ENCODE measurements at places on chromosomes 3 and 15. TPM values are rescaled to one million over a fixed set of nuclear protein-coding genes. Genes with fewer than 3 reads are reported as not detected.

- peaks cover 2% of the 10 kb centered on the region for H3K27me3 ChIP-seq
- no peaks in the 10 kb centered on the region for H3K4me1 ChIP-seq
- no peak overlapping the region for H3K4me3 ChIP-seq
- H3K36me3 ChIP-seq = no peaks in the 10 kb centered on the region
- H3K27ac ChIP-seq = no peak overlapping the region
- DNase-seq = no peak
Observed at GRCh38 chr3:101976473-101976872, 127.2 kb downstream of the NFKBIZ start.

The CEP97 gene
- total RNA-seq = 16.6 TPM

DNA sequence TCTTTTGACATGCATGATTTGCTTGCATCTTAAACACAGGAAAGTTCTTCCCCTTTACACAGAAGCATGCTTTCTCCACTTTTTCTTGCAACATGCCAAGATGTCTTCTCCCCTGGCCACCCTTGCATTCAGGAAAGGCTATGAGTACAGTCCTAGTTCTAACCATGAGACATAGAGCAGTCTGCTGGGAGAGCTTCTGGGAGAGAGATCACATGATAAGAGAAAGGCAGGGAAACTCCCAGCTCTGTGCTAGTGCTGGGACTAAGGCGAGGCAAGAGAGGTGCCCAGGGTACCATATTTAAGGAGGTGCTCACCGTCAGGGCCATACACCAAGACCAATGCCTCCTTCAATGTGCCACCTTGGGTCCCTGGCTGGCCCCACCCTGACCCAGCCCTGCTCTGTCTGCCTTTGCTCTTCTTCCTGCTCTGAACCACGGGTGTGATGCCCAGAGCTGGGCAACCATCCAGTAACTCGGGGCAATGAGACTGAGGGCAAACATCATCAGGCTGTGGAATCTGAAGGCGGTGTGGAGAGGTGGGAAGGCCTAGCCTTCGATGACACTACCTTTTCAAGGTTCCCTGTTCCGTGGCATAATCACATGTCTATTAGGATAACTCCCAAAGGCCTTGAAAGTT lies 77.4 kb upstream of the PRR20G start:
- H3K27me3 ChIP-seq = peaks cover 10% of the 10 kb centered on the region
- no peaks in the 10 kb centered on the region for H3K4me1 ChIP-seq
- H3K27ac ChIP-seq = no peak overlapping the region

DNA sequence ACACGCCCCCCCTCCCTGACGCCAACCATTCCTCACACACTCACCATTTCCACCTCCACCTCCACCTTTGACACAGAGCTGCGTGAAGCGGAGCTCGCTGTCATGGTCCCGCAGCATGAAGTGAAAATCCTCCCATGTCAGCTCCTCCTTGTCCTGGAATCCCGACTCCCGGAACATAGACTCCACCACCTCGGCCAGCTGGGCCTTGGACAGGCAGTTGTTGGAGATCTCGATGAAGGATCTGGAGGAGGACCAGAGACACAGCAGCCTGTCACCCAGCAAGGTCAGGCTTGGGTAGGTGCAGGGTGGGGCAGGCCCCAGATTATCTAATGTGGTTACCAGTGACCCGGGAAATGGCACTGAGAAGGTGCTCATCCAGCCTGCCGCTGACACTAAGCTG lies 12.2 kb downstream of the DUOX2 start:
- peaks cover 8% of the 10 kb centered on the region for H3K27me3 ChIP-seq
- no peaks in the 10 kb centered on the region for H3K4me1 ChIP-seq
- DNase-seq = no peak
- no peak overlapping the region for H3K27ac ChIP-seq

The FILIP1L gene
- total RNA-seq = 0.10 TPM

The COL7A1 gene
- total RNA-seq = 1.1 TPM

The CLPX gene
- total RNA-seq = 58.8 TPM

The REC114 gene
- not detected for total RNA-seq

GRCh38 chr3:158050461-158050860 lies 55.8 kb downstream of the SHOX2 start:
- H3K4me3 ChIP-seq = no peak overlapping the region
- no peaks in the 10 kb centered on the region for H3K36me3 ChIP-seq
- DNase-seq = no peak
- peaks cover 5% of the 10 kb centered on the region for H3K27me3 ChIP-seq

- peak; percentile 80 for DNase-seq
- peaks cover 39% of the 10 kb centered on the region for H3K4me1 ChIP-seq
- no peak overlapping the region for H3K4me3 ChIP-seq
- no peaks in the 10 kb centered on the region for H3K27me3 ChIP-seq
Observed at GRCh38 chr3:177057768-177058167, 139.5 kb downstream of the TBL1XR1 start.

The KBTBD13 gene
- not detected for total RNA-seq

- H3K27ac ChIP-seq = no peak overlapping the region
- no peaks in the 10 kb centered on the region for H3K27me3 ChIP-seq
- no peaks in the 10 kb centered on the region for H3K4me1 ChIP-seq
- no peak for DNase-seq
- no peaks in the 10 kb centered on the region for H3K36me3 ChIP-seq
Observed at GRCh38 chr15:31502541-31503229, 176.1 kb downstream of the KLF13 start.

The MCTP2 gene
- 38.5 TPM for total RNA-seq

The RARB gene
- total RNA-seq = not detected

DNA sequence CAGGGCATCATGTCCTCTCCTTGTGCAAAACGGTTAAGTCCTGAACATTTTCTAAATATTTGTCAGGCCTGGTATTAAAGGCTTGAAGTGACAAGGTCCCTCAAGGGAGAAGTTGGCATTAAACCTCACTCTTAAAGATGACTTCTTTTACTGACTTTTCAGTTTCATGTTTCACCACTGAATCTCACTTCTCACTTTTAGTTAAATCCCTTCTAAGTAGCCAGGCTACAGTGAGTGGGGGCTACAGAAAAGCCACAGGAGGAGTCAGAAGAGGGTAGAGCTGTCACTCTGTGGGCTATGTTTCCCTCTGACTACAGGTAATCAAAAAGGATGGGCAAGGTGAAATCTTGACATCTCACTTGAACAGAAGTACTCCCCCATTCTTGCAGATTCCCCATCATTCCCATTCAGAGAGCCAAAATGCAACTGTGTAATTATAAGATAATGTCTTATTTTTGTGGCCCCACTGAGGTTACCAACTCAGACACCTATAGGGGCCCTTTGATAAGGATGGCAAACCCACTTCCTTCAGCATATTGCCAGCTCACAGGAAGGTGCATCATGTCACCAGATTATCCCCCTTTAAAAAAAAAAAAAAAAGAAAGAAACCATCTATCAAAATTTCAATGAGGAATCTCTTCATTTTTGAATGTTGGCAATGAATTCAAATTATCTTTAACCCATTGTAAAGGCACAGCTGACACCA lies 790.1 kb upstream of the CFAP20DC start:
- peak; percentile 32 for DNase-seq
- no peaks in the 10 kb centered on the region for H3K36me3 ChIP-seq
- peaks cover 23% of the 10 kb centered on the region for H3K4me1 ChIP-seq
- H3K4me3 ChIP-seq = no peak overlapping the region

The MLF1 gene
- total RNA-seq = 3.9 TPM

The CTXND1 gene
- not detected for total RNA-seq

The TTLL13 gene
- 0.73 TPM for total RNA-seq

DNA sequence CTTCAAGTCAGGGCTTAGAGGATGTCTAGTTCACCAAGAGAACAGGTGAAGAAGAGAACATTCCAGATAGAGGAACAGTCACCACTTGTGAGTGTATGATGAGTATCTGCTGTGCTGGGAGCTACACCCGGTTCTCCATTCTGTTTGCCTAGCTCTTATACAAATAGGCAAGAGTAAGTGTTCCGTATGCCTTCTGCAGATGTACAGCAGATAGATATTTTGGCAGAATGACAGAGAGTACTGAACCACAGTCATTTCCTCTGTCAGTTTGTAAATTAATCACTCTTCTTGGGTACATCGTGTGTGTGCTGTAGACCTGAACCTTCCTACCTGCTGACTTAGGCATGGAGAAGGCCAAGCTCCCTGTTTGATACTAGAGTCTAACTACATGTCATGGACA lies 108.3 kb upstream of the CTDSPL start:
- no peak overlapping the region for H3K27ac ChIP-seq
- H3K4me3 ChIP-seq = no peak overlapping the region
- H3K27me3 ChIP-seq = peaks cover 15% of the 10 kb centered on the region
- no peak for DNase-seq
- no peaks in the 10 kb centered on the region for H3K36me3 ChIP-seq

The ACY1 gene
- 53.1 TPM for total RNA-seq

GRCh38 chr3:195256639-195257453 lies 14.1 kb downstream of the XXYLT1 start:
- peaks cover 20% of the 10 kb centered on the region for H3K4me1 ChIP-seq
- no peaks in the 10 kb centered on the region for H3K27me3 ChIP-seq
- no peak overlapping the region for H3K27ac ChIP-seq
- no peak for DNase-seq
- no peaks in the 10 kb centered on the region for H3K36me3 ChIP-seq
- H3K4me3 ChIP-seq = no peak overlapping the region

GRCh38 chr3:123272547-123272946 lies 70.8 kb downstream of the SEC22A start:
- H3K4me1 ChIP-seq = peaks cover 2% of the 10 kb centered on the region
- no peaks in the 10 kb centered on the region for H3K27me3 ChIP-seq
- H3K4me3 ChIP-seq = no peak overlapping the region
- peaks cover 12% of the 10 kb centered on the region for H3K36me3 ChIP-seq

DNA sequence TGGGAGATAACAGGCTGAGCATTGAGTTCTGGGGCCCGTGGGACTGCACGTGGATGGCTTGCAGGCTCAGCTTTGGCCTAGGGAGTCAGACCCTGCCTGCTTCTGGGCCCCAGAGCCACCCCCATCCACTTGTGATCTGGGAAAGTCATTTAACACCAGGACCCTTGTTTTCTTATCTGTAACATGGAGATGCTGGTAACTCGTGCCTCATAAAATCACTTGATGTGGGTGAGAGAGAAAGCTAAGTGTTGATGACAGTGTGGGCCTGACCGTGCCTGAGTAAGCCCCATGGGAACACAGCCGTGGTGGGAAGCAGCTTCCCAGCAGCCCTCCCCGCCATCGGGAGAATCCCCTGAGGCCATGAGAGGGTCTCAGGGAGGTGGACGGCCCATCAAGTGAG lies 378.1 kb downstream of the GABRB3 start:
- no peak overlapping the region for H3K4me3 ChIP-seq
- H3K27me3 ChIP-seq = no peaks in the 10 kb centered on the region
- H3K27ac ChIP-seq = no peak overlapping the region
- no peaks in the 10 kb centered on the region for H3K36me3 ChIP-seq
- H3K4me1 ChIP-seq = no peaks in the 10 kb centered on the region
